ENCODE measurements at places on chromosomes 7 and 10.

- DNase-seq: no peak
These were observed 37.0 kb downstream of the GPR37 start for GRCh38 chr7:124728610-124729009.

DNA sequence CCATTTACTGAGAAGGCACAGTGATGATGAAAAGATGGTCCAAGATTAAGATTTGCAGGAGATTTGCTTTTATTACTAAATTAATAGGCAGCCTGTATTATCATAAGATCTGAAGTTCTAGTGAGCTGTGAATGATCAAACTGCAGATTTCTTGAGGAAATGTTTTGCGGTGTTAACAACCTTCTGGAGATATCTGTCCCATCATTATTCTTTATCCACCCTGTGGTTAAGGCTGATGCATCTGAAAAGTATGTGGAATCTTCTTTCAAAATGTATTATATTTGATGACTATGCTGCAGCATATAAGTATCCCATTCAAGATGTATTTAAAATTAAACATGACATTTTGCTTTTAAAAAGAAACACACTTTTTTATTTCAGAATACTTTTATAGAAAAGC is 150.3 kb downstream of the POLR1F start:
- no peak for DNase-seq

DNA sequence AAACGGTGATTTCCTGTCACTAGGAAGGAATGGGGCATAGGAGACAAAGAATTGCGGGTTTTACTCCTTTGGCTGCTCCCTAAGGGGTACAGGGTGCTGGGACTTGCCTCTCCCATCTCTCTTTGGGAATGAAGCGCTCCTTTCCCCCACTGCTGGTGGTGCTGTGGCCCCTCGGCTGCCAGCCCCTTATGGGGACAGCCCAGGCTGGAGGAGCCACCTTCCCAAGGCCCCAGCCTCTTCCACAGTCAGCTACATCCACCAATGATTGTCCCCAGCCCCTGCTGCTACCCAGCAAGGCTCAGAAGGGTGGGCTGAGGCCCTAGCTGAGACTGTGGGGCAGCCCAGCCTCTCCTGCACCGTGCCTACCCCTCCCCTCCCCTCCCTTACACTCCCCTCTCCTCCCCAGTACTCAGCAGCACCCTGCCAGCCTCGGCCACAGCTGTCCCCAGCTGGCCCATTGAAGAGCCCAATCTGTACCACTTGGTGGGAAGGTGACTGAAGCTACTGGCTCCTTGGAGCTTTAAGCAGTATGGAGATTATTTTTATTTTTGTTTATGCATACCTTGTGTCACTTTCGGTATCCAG is 19.0 kb downstream of the PRKAG2 start:
- no peak for DNase-seq

DNA sequence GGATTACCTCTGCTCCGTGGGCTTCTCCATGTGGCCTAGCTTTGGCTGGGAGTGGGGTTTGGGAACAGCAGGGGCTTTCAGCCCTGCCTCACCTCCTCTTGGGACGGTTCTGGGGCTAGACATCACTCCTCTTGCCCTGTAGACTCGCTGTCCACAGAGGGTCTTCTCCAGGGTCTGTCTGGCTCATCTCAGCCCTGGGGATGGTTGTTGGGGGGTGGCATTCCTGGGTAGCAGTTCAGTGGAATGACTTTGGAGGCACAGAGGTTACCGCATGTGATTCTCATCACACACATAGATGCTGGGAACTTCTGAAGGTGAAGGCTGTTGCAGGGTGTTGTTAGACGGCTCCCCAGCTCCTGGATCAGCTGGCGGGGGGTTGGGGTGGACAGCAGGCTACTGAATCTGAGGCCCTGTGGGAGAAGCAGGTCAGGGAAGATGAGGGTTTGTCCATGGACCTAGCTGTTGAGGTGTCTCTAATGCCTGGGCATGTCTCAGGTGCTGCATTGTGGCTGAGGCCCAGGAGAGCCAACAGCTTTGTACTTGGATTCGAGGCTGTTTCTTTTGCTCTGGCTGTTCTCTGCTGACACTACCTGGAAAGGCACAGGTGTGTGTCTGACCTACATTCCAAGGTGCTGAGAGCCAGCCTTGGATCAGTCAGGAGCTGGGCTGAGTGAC is 23.8 kb downstream of the RAMP3 start:
- no peak for DNase-seq

DNA sequence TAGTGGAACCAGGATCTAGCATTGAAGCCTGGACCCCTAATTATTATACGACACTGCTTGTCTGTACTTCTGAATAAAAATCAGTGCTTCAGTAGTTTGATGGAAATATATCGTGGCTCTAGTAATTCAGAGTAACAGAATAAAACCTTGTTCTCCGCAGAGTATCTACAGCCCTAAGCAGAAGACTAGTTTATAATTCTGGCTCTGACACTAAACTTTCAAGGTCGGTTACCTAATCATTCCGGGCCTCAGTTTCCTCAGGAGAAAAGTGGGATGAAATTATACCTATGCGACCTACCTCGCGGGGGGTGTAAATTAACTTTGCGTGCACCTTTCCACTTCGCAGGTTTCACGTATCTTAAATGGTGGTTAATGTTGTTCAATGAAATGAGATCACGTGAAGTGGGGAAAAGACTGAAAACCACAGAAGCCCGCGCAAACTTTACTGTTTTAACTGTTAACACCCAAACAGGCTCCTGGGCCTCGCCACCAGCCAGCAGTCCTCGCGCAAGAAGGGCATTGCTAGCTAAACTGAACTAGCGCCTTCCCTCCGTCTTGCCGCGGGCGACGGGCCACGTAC is 615 bp downstream of the THAP5 start:
- peak; percentile 59 for DNase-seq

DNA sequence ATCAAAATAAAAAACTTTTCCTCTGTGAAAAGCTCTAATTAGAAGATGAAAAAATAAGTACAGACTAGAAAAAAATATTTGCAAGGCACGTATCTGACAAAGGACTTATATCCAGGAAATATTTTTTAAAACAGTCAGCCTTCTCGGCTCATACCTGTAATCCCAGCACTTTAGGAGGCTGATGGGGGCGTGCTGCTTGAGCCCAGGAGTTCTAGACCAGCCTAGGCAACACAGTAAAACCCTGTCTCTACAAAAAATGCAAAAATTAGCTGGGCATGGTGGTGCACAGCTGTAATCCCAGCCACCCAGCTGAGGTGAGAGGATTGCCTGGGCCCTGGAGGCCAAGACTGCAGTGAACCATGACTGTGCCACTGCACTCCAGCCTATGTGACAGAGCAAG is 542.8 kb downstream of the PARD3 start:
- no peak for DNase-seq
